ENCODE measurements at places on chromosomes 11 and 22.

- no peak for DNase-seq
Observed at GRCh38 chr22:44570476-44571445, 72.7 kb upstream of the RTL6 start.

- no peak for DNase-seq
Observed at GRCh38 chr11:122232985-122233384, 117.0 kb upstream of the BLID start.

DNA sequence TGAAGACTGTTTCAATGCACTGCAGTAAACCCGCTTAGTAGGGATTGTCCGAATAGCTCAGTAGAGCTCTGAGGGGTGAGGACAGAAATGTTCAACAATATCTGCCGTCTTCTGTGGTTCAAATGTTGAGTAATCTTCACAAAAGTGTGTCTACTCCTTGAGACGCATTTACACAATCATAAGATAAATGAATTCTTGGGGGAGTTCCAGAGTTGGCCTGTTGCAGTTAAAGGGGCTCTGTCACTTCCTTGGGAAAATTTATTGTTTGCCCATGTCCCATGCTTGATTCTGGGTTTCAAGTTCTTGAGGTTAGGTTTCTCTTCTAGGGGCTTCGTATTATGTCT lies 614 bp downstream of the ANO3 start:
- DNase-seq: no peak

DNA sequence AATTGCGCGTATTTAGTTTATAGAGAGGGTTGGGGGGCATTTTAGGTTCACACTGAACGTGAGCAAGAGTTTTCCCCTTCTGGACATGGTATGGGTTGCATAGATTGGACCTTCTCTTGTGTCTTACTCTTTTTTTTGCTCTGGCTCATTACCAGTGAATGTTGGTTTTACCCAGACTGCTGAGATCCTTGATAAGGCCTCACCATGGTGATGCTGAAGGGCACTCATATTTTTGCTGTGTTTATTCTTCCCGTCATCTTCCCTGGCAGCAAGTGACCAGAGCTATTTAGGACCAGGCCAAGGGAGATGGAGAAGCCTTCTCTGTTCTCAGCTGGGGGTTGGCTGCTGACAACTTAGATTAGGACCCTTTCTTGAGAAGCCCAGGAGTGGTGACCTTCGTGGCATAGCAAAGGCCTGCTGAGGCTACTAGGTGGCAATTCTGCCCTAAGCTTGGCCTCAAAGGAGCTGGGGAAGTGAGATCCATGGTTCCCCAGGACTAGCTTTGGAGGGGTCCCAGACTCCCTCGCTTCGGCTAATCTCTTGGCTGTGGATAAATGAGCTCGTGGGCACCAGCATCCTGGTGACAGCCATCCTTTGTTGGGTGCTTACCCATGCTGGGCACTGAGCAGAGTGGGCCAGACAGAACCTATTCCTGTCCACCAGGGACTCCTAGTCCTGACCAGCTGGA lies 47.3 kb downstream of the GRIK4 start:
- no peak for DNase-seq

- DNase-seq: no peak
Observed at GRCh38 chr11:8168485-8169257, at the start of gene RIC3. Gene RIC3 (minus strand): TSS chr11:8169025. CDS start chr11:8168989, 36 bp downstream.

GRCh38 chr11:77155082-77155475 lies 27.0 kb downstream of the MYO7A start:
- DNase-seq: no peak

DNA sequence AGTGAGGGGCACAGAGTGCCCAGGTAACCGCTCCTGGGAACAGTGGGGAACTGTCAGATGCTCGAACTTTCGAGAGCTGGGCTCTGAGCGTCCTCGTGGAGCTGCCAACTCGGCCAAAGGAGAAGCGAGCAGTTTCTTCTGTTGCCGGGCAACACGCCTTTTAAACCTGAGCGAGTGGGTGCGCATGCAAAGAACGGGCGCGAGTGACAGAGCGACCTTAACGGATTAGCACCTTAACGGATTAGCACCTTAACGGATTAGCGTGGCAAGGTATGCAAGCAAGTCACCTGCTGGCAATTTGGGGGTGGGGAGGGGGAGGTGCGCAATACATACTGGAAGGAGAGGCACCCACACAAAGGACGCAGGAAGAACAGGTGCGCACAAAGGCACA lies 61.8 kb upstream of the PRODH start:
- no peak for DNase-seq

GRCh38 chr11:62427630-62428233 lies 8.9 kb downstream of the SCGB1A1 start:
- no peak for DNase-seq

DNA sequence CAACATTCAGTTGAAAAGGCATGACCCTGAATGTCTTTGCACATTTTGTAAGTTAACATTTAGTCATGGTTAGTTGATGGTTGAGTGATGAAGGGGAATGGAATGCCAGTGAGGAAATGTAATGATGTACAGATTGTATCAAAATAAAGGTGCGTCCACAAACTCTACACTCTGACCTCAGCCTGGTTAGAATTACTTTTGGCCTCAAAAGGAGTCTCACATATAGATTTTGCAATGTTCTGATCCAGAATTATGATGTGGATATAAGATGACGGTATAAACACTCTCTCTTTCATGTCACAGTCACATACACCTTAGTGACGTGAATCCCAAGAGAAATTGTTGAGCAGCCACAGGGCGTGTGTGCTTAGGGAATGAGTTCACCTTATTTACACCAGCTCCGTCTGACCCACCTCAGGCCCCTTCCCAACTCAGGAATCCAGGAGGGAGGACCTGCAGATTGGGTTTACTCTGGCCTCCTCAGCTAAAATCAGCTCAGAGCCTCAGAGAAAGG lies 100.1 kb downstream of the RDX start:
- DNase-seq: peak; percentile 20

GRCh38 chr22:28260619-28261018 lies 341.6 kb upstream of the PITPNB start:
- no peak for DNase-seq

DNA sequence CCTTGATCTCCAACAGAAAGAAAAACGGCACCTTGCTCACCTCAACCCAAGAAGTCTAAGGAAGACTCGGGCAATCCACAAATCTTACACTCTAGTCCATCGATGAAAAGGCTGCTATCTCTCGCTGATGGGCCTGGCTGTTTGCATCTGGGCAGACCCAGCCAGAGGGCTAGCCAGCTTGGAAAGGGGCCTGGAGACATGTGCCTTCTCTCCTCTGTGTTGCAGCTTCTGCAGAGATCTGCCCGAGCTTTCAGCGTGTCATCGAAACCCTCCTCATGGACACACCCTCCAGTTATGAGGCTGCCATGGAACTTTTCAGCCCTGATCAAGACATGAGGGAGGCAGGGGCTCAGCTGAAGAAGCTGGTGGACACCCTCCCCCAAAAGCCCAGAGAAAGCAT lies 3.2 kb downstream of the SCGB1A1 start:
- no peak for DNase-seq

- DNase-seq: no peak
Observed at GRCh38 chr11:14357881-14358728, 878 bp downstream of the RRAS2 start.

- DNase-seq: no peak
Observed at GRCh38 chr11:33875621-33876294, 16.1 kb downstream of the LMO2 start.

DNA sequence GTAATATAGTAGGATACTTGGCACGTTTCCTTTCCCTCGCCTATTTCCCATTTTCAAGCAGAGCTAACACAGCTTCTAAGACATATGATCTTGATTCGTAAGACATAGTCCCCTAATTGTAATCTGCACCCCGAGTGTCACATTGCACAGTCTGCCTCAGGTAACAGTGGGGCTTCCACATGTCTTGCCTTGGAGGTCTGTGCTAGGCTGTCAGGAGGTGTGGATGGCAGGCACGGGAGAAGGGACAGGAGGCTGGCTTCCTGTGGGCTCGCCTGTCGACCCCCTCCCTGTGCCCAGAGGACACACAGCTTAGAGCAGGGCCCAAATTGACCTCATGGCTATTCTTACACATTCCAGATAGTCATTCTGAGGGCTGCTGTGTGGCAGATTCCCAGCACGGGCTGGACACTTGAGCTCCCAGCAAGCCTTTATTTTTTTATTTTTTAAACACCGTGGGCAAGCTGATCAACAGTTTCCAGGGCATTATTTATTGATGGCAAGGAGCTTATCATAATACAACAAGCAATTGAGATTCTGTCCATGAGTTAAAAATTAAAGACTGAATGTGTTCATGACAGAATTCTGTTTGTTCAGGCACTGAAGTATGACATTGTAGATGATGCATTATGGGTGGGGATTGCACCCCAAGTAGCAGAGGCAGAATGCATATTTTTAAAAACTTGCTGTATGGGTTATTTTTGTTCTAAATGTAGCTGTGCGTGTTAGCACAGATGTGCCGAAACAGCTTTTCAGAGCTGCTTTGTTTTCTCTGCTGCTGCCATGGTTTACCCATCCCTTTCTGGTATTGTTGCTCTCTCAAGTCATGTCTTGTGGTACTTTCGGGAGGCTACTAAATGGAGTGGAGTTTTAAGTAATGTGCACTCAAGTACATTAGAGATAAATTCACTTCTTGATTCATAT lies 113.0 kb downstream of the ATXN10 start:
- no peak for DNase-seq

- no peak for DNase-seq
Observed at GRCh38 chr11:116696381-116696941, 76.3 kb downstream of the BUD13 start.

- DNase-seq: no peak
Observed at GRCh38 chr22:33883561-33883960, 36.7 kb downstream of the LARGE1 start.

DNA sequence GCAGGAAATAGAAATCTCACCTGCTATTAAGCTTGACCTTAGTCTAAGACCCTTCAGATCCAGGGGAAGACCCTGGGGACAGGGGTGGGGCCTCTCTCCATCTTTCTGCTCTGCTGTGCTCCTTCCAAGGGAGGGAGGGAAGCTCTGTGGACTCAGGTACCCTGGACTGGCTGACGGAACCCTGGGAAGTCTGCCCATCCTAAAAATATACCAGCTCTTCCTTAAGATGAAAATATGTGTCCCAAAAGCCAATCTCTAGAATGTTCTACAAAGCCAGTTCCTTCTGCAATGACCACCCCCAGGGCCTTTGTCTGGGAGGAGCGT lies 73.7 kb downstream of the RTL6 start:
- no peak for DNase-seq
